GM23248 (cell line): ENCODE measurements at places on chromosomes 2 and 18. TPM values are rescaled to one million over a fixed set of nuclear protein-coding genes. Genes with fewer than 3 reads are reported as not detected.

TUBA4B gene
- not detected in 2 replicates for total RNA-seq

- no peak overlapping the region for H3K4me3 ChIP-seq
- H3K36me3 ChIP-seq, result no peaks in the 10 kb centered on the region
- no peak overlapping the region for H3K27ac ChIP-seq
- DNase-seq, result no peak
Measured at GRCh38 chr2:179805001-179805400, 56.4 kb downstream of the ZNF385B start.

SKA1 gene
- 5.6 and 8.8 TPM in 2 replicates for total RNA-seq

- no peaks in the 10 kb centered on the region for H3K27me3 ChIP-seq
- H3K4me1 ChIP-seq, result peaks cover 17% of the 10 kb centered on the region
- no peak overlapping the region for H3K4me3 ChIP-seq
- H3K27ac ChIP-seq, result peak overlapping the region; percentile 59
Measured at GRCh38 chr2:69291004-69291650, 95.9 kb downstream of the GFPT1 start.

DNA sequence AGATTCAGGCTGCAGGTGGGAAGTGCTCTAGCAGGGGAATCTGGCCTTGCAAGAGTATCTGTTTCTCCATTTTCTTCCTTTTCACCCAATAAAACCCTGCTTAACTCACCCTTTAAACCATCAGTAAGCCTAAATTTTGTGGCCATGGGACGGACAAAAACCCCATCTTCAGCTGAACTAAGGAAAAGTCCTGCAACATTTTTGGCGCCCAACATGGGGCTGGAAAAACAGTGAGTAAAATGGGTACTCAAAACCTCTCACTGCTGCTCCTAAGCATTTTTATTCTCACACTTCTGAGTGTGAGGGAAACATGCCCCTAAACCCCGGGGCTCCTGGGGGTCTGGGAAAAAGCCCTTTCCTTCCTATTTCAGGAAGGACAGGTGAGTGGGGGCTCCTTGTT is 414.3 kb downstream of the ZNF804A start:
- H3K4me1 ChIP-seq, result no peaks in the 10 kb centered on the region
- H3K27ac ChIP-seq, result no peak overlapping the region
- DNase-seq, result no peak
- H3K36me3 ChIP-seq, result no peaks in the 10 kb centered on the region
- no peaks in the 10 kb centered on the region for H3K27me3 ChIP-seq

- no peak for DNase-seq
- H3K27ac ChIP-seq, result no peak overlapping the region
- H3K36me3 ChIP-seq, result 0 out of 2 replicates have a peak, but pooled peaks cover 8% of the 10 kb centered on the region
Measured at GRCh38 chr2:201199847-201200246, 16.9 kb downstream of the CASP10 start.

- peak overlapping the region; percentile 100 for H3K27ac ChIP-seq
- H3K4me1 ChIP-seq, result peaks cover 70% of the 10 kb centered on the region
- no peaks in the 10 kb centered on the region for H3K27me3 ChIP-seq
Measured at GRCh38 chr2:238431456-238431855, 4.7 kb downstream of the ASB1 start.

DNA sequence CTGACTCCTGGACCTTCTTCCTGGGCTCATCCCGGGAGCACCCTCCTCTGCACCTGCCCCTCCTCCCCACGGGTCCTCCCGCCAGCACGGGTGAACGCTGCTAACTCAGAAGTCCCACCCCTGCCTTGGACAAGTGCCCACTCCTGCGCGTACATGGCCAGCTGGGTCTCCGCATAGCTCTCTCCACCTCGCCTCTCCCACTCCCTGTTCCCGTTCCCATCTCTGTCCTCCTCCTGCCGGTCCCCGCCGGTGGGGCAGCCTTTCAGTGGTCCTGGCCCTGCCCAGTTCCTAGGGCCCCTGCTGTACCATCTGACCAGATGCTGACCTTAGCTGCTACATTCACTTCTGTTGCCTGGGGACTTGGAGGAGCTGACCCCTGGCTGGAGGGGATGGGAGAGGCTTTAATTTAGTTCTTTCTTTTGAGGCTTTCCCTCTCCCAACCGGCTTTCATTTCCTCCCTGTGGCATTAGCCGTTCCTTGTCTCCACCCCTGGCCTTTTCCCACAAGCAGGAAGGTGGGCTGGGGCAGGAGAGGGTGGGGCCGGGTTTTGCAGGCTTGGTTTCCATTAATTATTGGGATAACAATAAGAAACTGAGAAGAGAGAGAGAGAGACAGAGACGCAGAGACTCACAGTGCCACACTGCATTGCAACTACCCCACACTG is 136.1 kb downstream of the SH3BP4 start:
- no peaks in the 10 kb centered on the region for H3K36me3 ChIP-seq
- H3K4me3 ChIP-seq, result no peak overlapping the region
- H3K27ac ChIP-seq, result no peak overlapping the region
- peaks cover 4% of the 10 kb centered on the region; the same call in 1 of the 2 replicates for H3K4me1 ChIP-seq
- no peaks in the 10 kb centered on the region for H3K27me3 ChIP-seq

GRCh38 chr2:239321596-239322415 is 79.0 kb downstream of the HDAC4 start:
- peaks cover 24% of the 10 kb centered on the region for H3K4me1 ChIP-seq
- no peak overlapping the region for H3K27ac ChIP-seq
- no peaks in the 10 kb centered on the region for H3K27me3 ChIP-seq

TMX3 gene
- total RNA-seq, result 111 and 112 TPM in 2 replicates

DNA sequence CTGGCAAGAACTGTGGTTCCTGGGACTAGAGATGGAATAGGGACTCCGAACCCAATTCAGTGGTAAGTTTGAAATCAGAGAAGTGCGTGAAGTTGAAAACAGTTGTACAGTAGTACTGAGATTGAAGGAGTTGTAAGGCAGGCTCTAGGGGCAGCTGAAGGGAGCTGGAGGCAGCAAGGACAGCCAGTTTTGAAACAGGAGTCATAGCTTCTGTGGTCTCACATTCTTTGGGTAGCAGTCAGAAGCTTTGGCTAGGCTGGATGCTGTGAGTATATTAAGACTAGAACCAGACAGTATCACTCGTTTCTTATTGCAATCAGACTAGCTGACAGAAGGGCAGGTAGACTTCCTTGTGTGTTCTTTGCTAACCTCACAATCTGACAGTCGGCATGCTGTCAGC is 64.5 kb upstream of the ADAM23 start:
- no peaks in the 10 kb centered on the region for H3K36me3 ChIP-seq
- DNase-seq, result peak; percentile 60
- H3K27ac ChIP-seq, result no peak overlapping the region
- no peaks in the 10 kb centered on the region for H3K4me1 ChIP-seq

DNA sequence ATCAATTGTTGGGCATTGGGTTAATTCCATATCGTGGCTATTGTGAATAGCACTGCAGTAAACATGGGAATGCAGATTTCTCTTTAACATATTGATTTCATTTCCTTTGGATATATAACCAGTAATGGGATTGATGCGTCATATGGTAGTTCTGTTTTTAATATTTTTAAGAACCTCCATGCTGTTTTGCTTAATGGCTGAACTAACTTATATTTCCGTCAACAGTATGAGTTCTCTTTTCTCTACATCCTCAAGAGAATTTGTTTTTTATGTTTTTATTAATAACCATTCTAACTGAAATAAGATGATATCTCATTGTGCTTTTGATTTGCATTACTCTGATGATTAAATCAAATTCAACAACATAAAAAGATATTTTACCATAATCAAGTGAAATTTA is 228.5 kb upstream of the FSIP2 start:
- H3K4me1 ChIP-seq, result no peaks in the 10 kb centered on the region
- DNase-seq, result no peak
- no peak overlapping the region for H3K4me3 ChIP-seq
- no peaks in the 10 kb centered on the region for H3K27me3 ChIP-seq
- no peaks in the 10 kb centered on the region for H3K36me3 ChIP-seq
- H3K27ac ChIP-seq, result no peak overlapping the region

DNA sequence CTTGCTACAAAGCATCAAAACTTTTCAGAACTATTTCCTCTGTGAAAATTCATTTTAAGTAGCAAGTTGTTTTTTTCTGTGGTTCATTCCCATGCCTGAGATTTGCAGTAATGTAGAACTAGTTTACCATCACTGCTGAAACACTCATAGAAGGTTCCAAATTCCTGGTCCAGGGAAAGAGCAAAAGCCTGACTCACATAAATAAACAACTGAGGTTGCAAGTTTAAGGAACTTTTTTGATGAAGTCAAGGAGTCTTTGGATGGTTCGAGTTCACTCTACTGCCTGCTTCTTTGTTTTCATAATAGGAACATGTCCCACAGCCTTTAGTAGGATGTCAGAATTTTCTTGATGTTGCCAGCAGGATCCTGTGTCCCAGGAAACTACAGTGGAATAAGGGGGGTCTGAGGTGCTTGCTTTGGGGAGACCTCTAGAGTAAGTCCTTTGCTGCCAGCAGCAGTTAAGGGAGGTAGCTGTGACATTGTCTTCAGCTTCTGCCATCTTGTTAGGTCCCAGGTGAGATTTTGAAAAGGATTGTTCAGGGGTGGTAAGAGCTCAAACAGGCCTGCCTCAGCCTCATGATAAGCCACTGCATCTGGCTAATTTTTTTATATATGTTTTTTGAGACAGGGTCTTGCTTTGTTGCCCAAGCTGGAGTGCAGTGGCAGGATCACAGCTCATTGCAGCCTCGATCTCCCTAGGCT is 43.9 kb downstream of the ACSL3 start:
- H3K27ac ChIP-seq, result peak overlapping the region; percentile 73
- H3K4me1 ChIP-seq, result peaks cover 39% of the 10 kb centered on the region
- H3K27me3 ChIP-seq, result no peaks in the 10 kb centered on the region
- 0 out of 2 replicates have a peak, but pooled peaks cover 2% of the 10 kb centered on the region for H3K36me3 ChIP-seq
- peak overlapping the region; percentile 25; the same call in 1 of the 2 replicates for H3K4me3 ChIP-seq

IL36RN gene
- total RNA-seq, result not detected in 2 replicates

CD8B2 gene
- total RNA-seq, result not detected in 2 replicates

KCNIP3 gene
- total RNA-seq, result 10.7 and 11.9 TPM in 2 replicates

- no peaks in the 10 kb centered on the region for H3K27me3 ChIP-seq
- H3K27ac ChIP-seq, result no peak overlapping the region
- no peaks in the 10 kb centered on the region for H3K36me3 ChIP-seq
- DNase-seq, result peak; percentile 90
- H3K4me1 ChIP-seq, result peaks cover 5% of the 10 kb centered on the region; the same call in 1 of the 2 replicates
Measured at GRCh38 chr2:25342372-25343186, 854 bp upstream of the DNMT3A start.

GRCh38 chr2:160428405-160428763 is 65.2 kb downstream of the RBMS1 start:
- H3K27me3 ChIP-seq, result no peaks in the 10 kb centered on the region
- peaks cover 15% of the 10 kb centered on the region; the same call in 1 of the 2 replicates for H3K36me3 ChIP-seq
- no peak for DNase-seq
- peak overlapping the region; percentile 66 for H3K4me3 ChIP-seq
- H3K4me1 ChIP-seq, result peaks cover 68% of the 10 kb centered on the region
- peak overlapping the region; percentile 88 for H3K27ac ChIP-seq

DNA sequence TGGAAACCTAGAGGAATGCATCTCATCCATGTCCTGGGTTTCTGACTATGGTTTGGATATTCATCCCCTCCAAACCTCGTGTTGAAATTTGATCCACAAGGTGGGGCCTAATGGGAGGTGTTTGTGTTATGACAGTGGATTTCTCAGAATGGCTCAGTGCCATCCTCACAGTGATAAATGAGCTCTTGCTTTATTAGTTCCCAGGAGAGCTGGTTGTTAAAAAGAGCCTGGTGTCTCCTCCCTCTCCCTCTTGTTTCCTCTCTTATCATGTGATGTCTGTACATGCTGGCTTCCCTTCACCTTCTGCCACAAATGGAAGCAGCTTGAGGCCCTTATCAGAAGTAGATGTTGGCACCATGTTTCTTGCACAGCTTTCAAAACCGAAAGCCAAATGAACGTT is 424.3 kb downstream of the DCC start:
- no peaks in the 10 kb centered on the region for H3K36me3 ChIP-seq
- H3K4me1 ChIP-seq, result no peaks in the 10 kb centered on the region
- no peaks in the 10 kb centered on the region for H3K27me3 ChIP-seq
- DNase-seq, result no peak
- no peak overlapping the region for H3K4me3 ChIP-seq
- no peak overlapping the region for H3K27ac ChIP-seq

- no peak overlapping the region for H3K27ac ChIP-seq
- no peaks in the 10 kb centered on the region for H3K36me3 ChIP-seq
- H3K4me3 ChIP-seq, result no peak overlapping the region
Measured at GRCh38 chr18:75214766-75215510, 4.3 kb downstream of the TSHZ1 start.

NDC80 gene
- 8.3 and 10.9 TPM in 2 replicates for total RNA-seq

DNA sequence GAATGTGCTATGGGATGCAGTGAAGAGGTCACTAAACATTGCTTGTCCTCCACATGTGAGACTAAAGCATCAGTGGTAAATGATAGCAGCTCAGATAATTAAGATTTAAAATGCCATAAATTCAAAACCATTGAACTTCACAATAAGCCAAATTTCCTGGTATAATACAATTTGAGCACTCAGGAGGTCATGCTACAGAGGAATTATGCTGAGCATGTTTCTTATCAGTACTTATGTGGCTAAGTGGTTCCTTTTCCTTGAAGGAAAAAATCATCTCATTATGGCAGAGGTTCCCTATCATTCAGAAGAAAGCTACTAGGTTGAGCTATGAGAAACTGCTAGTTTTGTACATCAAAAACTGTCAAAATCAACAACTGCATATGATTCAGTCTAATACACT is 156.6 kb downstream of the AGPS start:
- H3K4me3 ChIP-seq, result no peak overlapping the region
- no peak for DNase-seq
- H3K27ac ChIP-seq, result no peak overlapping the region
- H3K36me3 ChIP-seq, result no peaks in the 10 kb centered on the region
- no peaks in the 10 kb centered on the region for H3K27me3 ChIP-seq
- H3K4me1 ChIP-seq, result peaks cover 8% of the 10 kb centered on the region; the same call in 1 of the 2 replicates

- no peak overlapping the region for H3K27ac ChIP-seq
- H3K36me3 ChIP-seq, result no peaks in the 10 kb centered on the region
- H3K4me3 ChIP-seq, result no peak overlapping the region
- no peak for DNase-seq
- peaks cover 6% of the 10 kb centered on the region; the same call in 1 of the 2 replicates for H3K4me1 ChIP-seq
Measured at GRCh38 chr2:150549381-150549780, 61.9 kb upstream of the RND3 start.

- peak overlapping the region; percentile 85 for H3K27ac ChIP-seq
- peak; percentile 90 for DNase-seq
- H3K27me3 ChIP-seq, result no peaks in the 10 kb centered on the region
Measured at GRCh38 chr2:121363632-121364420, 78.8 kb upstream of the TFCP2L1 start.

DNA sequence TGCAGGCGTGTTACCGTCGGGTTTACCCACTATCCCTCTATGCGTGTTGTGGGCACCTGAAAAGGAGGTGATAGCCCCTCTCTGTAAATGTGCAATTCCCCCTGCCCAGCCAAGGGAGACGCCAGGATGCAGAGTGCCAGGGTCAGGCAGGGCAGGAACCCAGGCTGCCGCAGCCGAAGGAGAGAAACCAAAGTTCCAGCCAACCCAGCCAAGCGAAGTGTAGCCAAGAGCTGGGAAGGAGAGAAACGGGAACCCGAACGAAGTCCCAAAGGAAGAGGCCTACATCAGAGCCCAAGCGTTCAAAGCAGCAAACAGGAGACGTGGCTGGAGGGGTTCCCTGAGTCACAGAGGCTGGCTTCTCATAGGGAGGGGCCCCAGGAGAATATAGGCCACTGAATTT is 24.2 kb upstream of the SPR start:
- 0 out of 2 replicates have a peak, but pooled peaks cover 4% of the 10 kb centered on the region for H3K4me1 ChIP-seq
- peak overlapping the region; percentile 58; the same call in 1 of the 2 replicates for H3K4me3 ChIP-seq
- DNase-seq, result no peak

GRCh38 chr2:182186132-182186735 is 200.6 kb downstream of the PPP1R1C start:
- no peaks in the 10 kb centered on the region for H3K27me3 ChIP-seq
- H3K4me3 ChIP-seq, result no peak overlapping the region
- DNase-seq, result peak; percentile 51
- no peaks in the 10 kb centered on the region for H3K36me3 ChIP-seq
- 0 out of 2 replicates have a peak, but pooled peaks cover 3% of the 10 kb centered on the region for H3K4me1 ChIP-seq
- H3K27ac ChIP-seq, result no peak overlapping the region
